Activated CD8-positive, alpha-beta T cell treated with anti-CD3 and anti-CD28 coated beads, Interleukin-2, amount 10 ng/mL, durations not matched to agents 7 days and 5 days (primary cell): ENCODE measurements at places on chromosomes 16 and 17.
A peak's percentile ranks its signal among the peaks of the same experiment; 100 is the strongest.

- H3K27ac ChIP-seq = no peak overlapping the region
- H3K27me3 ChIP-seq = peaks cover 17% of the 10 kb centered on the region
- H3K4me1 ChIP-seq = peaks cover 8% of the 10 kb centered on the region
- no peak overlapping the region for H3K4me3 ChIP-seq
Observed at GRCh38 chr16:75193730-75194444, 13.1 kb downstream of the CTRB2 start.

- peaks cover 19% of the 10 kb centered on the region for H3K36me3 ChIP-seq
- H3K4me1 ChIP-seq = peaks cover 78% of the 10 kb centered on the region
- no peak for DNase-seq
- H3K27ac ChIP-seq = peak overlapping the region; percentile 4
Observed at GRCh38 chr17:42270596-42270995, 5.6 kb downstream of the STAT5B start.

- DNase-seq = no peak
- peaks cover 9% of the 10 kb centered on the region for H3K27me3 ChIP-seq
- no peaks in the 10 kb centered on the region for H3K4me1 ChIP-seq
- H3K4me3 ChIP-seq = no peak overlapping the region
Observed at GRCh38 chr17:1985686-1986085, 39.4 kb downstream of the RTN4RL1 start.

DNA sequence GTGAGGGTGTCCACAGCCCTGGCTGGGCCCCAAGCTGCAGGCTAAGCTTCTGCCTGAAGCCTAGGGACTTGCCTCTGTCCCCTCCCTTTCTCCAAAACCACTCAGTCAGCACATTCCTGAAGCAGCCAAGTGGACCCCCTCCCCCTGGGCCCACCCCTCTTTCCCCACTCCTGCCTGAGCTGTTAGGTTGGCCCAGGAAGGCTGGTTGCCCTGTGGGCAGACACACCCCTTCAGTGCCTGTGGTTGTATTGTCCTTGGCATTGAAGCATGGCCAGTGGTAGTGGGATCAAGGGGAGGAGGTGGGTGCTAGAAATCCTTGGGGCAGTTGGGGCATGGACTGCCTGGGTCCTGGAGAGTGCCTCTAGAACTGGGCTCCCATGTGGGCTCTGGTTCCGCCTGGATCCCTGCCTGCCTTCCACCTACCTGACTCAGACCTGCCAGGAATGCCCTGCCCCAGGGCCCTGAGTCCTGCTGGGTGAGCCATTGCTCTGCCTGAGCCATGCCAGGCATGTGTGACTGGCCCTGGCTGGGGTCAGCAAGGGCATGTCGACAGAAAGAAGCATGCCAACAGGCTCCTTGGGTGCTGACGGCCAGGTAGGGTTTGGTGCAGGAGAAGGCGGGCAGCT lies 2.1 kb downstream of the TRAF4 start:
- peak overlapping the region; percentile 90 for H3K4me3 ChIP-seq
- peak overlapping the region; percentile 95 for H3K27ac ChIP-seq
- H3K36me3 ChIP-seq = peaks cover 25% of the 10 kb centered on the region
- DNase-seq = no peak
- H3K27me3 ChIP-seq = no peaks in the 10 kb centered on the region

GRCh38 chr16:62130101-62130500 lies 93.9 kb upstream of the CDH8 start:
- no peaks in the 10 kb centered on the region for H3K4me1 ChIP-seq
- no peak overlapping the region for H3K4me3 ChIP-seq
- H3K27me3 ChIP-seq = no peaks in the 10 kb centered on the region
- DNase-seq = no peak

GRCh38 chr17:28864991-28865849 lies 10.4 kb downstream of the ERAL1 start:
- H3K4me1 ChIP-seq = no peaks in the 10 kb centered on the region
- no peak for DNase-seq
- no peak overlapping the region for H3K4me3 ChIP-seq
- H3K36me3 ChIP-seq = peaks cover 8% of the 10 kb centered on the region
- no peak overlapping the region for H3K27ac ChIP-seq

DNA sequence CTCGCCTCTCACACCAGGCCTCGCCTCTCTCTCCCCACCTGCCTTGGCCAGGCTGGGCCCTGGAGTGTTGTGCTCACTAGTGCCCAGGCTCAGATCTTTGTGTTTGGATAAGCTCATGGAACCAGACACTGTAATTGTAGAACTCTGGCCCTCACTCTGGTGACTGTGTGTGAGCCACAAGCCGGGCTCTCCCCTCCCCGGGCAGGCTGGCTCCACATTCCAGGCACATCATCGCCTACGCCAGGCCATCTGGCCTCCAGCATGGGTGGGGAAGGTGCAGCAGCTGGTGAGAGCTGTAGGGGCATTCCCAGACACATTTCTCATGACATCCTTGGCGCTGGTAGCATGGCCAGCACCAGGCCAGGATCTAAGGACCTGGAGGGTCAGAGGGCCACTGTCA lies 202.3 kb downstream of the RAB11FIP4 start:
- no peak overlapping the region for H3K4me3 ChIP-seq
- peaks cover 5% of the 10 kb centered on the region for H3K4me1 ChIP-seq
- no peak for DNase-seq
- H3K27ac ChIP-seq = no peak overlapping the region
- no peaks in the 10 kb centered on the region for H3K27me3 ChIP-seq
- H3K36me3 ChIP-seq = no peaks in the 10 kb centered on the region

DNA sequence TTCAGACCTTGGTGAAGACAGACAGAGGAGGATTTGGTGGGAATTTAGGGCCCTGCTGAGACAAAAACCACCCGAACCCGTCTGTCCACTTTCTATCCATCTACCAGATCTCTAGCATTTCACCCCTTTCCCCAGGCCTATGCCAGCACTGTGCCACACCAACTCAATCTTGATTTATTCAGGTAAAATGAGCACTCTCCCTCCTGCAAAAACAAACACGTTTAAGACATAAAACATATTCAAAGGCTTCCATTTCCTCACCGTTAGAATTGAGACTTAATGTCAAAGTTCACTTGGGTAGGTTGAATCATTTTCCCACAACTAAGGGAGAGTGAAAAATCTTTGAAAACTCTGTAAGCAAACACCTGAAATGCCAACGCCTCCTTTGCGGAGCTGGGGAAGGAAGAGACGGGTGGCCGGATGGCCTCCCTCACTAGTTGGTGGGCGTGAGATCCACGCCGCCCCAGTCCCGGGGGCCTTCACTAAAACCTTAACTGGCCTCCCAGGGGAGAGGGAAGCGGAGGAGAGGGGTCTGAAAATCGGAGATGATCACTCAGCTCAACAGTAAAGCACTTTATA lies 862 bp downstream of the DCAKD start:
- H3K27me3 ChIP-seq = no peaks in the 10 kb centered on the region
- H3K4me1 ChIP-seq = peaks cover 49% of the 10 kb centered on the region
- peak overlapping the region; percentile 96 for H3K27ac ChIP-seq
- DNase-seq = peak; percentile 51
- peak overlapping the region; percentile 97 for H3K4me3 ChIP-seq

DNA sequence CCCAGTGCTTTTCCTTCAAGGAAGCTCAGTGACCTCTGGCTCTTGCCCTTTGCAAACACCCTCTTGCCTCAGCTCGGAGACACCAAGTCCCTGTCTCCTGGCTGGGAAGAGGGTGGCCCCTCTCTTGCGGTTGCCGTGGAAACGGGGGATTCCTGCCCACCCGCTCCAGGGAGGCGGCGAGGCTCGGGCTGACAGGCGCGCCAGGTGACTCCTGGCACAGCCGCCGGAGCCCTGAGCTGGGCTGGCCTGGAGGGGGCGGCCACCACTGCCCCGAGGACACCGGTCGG lies 71.4 kb downstream of the ABR start:
- no peak overlapping the region for H3K27ac ChIP-seq
- H3K27me3 ChIP-seq = no peaks in the 10 kb centered on the region
- DNase-seq = no peak
- H3K4me3 ChIP-seq = peak overlapping the region; percentile 71

DNA sequence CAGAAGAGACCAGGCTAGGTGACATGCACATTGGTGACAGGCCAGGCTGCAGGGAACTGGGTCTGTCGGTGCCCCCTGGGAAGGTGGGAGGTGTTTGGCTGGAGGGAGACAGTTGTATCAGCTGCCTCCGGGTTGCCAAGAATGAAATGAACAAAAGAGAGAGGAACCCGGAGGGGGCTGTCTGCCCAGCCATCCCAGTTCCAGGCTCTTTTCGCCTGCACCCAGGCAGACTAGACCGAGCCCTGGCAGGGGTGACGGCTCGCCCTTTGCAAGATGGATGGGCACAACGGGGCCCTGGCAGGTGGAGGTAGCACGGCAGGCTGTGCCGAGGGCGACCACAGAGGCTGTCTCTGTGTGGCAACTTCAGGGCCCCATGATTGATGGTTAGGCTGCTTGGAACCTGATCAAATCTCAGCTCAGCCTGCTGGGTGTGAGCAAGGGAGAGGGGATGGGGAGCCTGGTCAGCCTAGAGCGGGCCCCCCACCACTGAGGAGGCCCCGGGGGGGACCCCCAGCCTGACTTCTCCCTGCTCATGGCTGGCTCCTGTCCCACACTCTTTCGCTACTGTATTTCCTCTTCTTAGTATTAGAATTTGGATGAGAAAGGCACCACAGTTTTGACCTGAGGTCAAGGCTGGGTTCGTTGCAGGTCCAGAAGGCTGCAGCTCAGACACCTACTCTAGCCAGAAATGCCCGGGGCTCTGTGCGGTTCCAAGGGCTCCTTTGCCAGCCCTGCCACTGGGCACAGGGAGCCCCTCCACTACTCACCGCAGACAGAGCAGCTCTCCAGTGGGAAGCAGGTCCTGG lies 118.9 kb upstream of the CHMP6 start:
- no peak for DNase-seq
- peak overlapping the region; percentile 85 for H3K27ac ChIP-seq
- no peaks in the 10 kb centered on the region for H3K27me3 ChIP-seq
- H3K4me3 ChIP-seq = no peak overlapping the region

DNA sequence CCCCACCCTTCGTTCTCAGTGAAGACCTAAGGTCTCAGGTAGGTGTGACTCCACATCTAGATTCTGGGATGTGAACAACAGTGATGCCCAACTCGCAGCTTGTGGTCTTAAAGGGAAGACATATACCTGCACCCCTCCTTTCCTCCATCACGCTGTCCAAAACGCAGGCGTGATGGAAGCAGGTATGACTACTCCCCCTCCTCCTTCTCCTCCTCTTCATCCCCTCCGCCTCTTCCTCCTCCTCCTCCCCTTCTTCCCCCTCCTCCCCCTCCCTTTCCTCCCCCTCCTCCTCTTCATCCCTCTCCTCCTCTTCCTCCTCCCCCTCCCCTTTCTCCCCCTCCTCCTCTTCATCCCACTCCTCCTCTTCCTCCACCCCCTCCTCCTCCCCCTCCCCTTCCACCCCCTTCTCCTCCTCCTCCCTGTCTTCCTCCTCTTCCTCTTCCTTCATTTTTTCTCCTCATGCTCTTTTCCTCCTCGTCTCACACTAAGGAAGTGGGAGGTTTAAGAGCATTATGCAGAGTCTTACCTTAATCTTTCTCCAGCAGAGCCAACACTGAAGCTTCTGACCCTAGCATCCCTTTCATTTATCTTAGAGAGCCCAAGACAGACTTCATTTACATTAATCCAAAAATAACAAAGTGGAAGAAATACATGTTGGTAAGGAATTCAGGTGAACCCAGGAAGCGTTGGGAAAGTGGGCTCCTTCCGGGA lies 352.5 kb downstream of the FOXL1 start:
- no peak overlapping the region for H3K27ac ChIP-seq
- no peak for DNase-seq
- H3K36me3 ChIP-seq = no peaks in the 10 kb centered on the region
- H3K27me3 ChIP-seq = peaks cover 39% of the 10 kb centered on the region
- H3K4me1 ChIP-seq = peaks cover 3% of the 10 kb centered on the region

DNA sequence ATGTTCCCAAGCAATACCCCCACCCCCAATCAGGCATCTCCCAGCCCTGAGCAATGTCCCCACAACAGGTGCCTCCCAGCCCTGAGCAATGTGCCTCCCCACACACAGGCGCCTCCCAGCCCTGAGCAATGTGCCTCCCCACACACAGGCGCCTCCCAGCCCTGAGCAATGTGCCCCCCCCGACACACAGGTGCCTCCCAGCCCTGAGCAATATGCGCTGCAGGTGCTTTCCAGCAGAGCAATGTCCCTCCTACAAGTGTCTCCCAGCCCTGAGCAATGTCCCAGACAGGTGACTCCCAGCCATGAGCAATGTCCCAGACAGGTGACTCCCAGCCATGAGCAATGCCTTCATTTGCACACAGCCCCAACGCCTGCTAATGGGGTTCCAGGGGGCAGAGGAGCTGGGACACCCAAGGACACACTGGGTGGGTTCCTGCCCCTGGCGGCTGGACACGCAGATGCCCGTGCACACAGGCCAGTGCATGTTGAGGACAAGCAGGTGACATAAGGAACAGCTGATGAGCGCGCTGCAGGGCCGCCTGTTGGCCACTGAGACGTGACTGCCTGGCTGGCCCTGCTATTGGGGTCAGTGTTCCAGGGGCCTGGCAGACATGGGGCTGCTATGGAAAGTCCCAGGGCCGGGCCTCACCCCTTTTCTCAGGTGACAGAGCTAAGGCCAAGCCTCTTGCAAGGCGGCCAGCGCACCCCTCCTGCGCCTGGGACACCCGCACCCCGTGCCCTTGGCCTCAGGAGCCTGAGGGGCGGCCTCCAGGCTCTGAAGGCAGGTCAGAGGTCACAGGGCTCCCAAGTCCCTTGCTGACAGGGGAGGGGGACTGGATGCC lies 26.9 kb upstream of the PABPN1L start:
- H3K27ac ChIP-seq = no peak overlapping the region
- H3K4me3 ChIP-seq = no peak overlapping the region
- DNase-seq = no peak
- H3K27me3 ChIP-seq = no peaks in the 10 kb centered on the region
- no peaks in the 10 kb centered on the region for H3K4me1 ChIP-seq

DNA sequence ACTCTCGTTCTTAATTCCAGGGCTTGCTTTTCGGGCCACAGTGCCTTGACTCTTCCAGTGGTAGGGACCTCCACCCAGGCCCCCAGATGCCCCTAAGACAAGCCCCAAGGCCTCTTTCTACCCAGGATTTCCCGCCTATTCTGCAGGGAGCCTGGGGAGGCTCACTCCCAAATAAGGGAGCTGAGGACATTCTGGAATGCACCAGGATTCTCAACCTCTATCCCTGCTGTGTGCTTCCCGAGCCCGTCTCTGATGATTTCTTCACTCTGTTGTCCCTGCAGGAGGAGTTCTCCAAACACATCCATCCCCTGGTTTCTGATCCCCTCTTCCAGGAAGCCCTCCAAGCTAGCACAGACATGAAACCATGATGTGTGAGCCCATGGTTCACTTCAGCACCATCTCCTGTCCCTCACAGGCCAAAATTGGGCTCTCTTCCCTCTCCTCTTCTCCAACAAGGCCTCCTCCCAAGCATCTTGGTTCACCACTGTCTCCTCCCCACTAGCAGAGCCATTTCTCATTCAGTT lies 255.9 kb downstream of the KATNIP start:
- no peak overlapping the region for H3K27ac ChIP-seq
- H3K36me3 ChIP-seq = no peaks in the 10 kb centered on the region
- H3K4me3 ChIP-seq = no peak overlapping the region
- DNase-seq = no peak
